Activated naive CD4-positive, alpha-beta T cell treated with anti-CD3 and anti-CD28 coated beads for 36 hours (primary cell): ENCODE measurements at places on chromosomes 4 and X.

- H3K4me1 ChIP-seq: no peaks in the 10 kb centered on the region
- H3K27ac ChIP-seq: no peak overlapping the region
- H3K27me3 ChIP-seq: peaks cover 6% of the 10 kb centered on the region
Measured at GRCh38 chr4:27096142-27096824, 235.6 kb downstream of the STIM2 start.

GRCh38 chr4:73723023-73723422, 17.3 kb upstream of the CXCL8 start:
- no peak overlapping the region for H3K27ac ChIP-seq
- no peaks in the 10 kb centered on the region for H3K4me1 ChIP-seq
- H3K27me3 ChIP-seq: peaks cover 5% of the 10 kb centered on the region
- no peaks in the 10 kb centered on the region for H3K36me3 ChIP-seq
- DNase-seq: no peak

DNA sequence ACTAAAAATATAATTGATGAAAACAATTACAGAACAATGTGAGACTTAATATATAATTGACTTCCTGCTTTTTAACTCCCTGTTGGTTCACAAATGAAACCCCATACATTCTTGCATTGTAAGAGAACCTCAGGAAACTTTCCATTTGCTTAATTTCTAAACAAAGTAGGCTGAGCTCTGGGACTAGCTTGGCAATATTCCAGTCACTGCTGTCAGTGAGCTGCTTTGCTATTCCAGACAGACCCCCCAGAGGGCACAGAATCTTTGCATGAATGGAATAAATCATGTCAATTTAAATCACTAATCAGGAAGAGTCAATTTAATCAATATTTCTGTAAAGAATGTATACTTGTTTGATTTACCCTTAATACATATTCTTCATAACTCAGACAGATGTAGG, 110.6 kb downstream of the NEXMIF start:
- peaks cover 1% of the 10 kb centered on the region for H3K4me1 ChIP-seq
- no peaks in the 10 kb centered on the region for H3K36me3 ChIP-seq
- H3K27ac ChIP-seq: no peak overlapping the region

DNA sequence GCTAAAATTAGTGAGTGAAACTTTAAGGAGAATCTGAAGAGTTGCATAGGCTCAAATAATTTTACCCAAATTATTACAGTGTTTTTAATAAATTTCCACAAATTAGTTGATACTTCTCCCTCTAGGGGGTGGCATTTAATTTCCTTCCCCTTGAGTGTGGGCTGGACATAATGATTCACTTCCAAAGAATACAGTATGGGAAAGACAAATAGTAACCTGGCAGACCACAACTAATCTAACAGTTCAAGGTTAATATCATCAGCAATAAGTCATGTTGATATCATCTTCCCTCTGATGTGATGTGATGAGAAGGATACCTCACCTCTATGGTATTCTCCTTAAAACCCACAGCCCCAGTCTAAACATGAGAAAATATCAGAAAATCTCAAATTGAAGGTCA, 15.5 kb downstream of the PFKFB1 start:
- H3K36me3 ChIP-seq: no peaks in the 10 kb centered on the region
- H3K27me3 ChIP-seq: no peaks in the 10 kb centered on the region
- no peak for DNase-seq
- no peak overlapping the region for H3K27ac ChIP-seq

DNA sequence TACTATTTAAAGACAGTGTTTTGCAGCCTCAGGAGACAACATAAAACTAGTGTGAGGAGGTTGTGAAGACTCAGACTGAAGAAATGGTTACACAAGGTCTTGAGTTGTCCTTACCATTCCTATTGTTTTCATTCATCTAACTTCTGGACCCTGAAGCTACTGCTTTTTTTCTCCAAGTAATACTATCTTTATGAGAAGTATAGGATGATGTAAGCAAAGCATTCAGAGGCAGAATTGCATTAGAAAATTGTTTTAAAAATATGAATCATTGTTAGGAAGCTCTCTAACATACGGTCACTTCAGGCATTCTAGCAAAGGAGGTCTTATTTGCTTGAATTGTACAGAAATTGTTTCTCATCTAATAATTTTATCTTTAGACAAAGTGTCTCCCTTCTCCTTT, 357.8 kb downstream of the TLL1 start:
- H3K4me1 ChIP-seq: no peaks in the 10 kb centered on the region
- H3K36me3 ChIP-seq: no peaks in the 10 kb centered on the region
- no peak overlapping the region for H3K27ac ChIP-seq
- H3K27me3 ChIP-seq: no peaks in the 10 kb centered on the region

DNA sequence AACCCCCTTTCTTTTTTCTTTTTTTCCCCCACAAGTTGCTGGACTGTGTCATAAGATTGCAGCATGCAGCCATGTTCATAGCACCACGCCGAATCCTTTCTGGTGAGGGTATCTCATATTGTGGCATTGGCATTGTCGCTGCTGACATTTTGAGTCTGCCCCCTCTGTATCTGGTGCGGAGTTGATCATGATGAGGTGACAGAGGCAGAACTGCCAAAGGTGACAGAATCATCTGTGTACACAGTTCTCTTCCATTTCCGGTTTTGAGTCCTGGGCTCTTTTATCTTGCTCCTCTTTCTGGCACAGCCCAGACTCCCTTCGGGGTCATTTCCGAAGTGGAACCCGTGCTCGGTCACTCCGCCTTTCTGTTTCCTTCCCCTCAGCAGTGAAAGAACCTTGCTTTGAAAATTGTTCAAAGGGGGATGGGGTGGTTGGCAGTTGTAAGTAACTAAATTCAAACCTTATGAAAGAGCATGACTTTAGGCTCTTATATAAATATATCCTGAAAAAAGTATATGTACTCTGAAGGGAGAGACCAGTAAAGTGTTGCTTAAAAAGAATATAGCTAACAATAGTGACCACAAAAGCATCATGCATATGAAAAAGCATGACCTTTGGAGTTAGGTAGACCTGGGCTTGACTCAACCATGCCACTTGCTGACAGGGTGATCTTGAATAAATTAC, 55.0 kb upstream of the BMP2K start:
- no peak overlapping the region for H3K27ac ChIP-seq
- H3K4me1 ChIP-seq: peaks cover 19% of the 10 kb centered on the region
- H3K36me3 ChIP-seq: no peaks in the 10 kb centered on the region
- peak; percentile 67 for DNase-seq

DNA sequence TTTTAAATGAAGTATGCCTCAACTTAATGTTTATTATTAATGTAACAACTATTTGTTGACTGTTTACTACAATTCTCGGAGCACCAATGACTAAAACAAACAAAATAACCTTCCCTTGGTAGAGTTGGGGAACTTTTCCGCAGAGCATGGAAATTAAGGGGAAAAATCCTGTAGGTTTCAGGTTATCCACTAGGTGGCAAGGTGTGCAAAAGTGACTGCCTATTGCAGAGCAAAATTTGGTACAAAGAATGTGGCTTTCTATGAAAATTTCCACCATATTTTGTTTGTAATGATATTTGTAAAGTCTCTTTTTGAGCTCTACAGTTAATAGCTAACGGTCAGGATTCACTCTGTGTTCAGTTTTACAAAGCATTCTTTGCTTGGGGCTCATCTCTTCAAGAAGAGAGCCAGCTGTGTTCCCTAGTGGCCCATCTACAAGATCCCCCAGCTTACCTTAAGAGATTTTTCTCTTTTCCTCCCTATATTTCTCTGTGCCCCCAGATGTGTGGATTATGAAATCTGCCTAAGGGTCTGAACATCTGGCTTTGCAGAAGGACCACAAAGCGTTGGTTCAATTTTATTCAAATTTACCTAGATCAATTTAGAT, 61.1 kb downstream of the FBXO8 start:
- no peak overlapping the region for H3K4me3 ChIP-seq
- H3K27me3 ChIP-seq: peaks cover 39% of the 10 kb centered on the region
- H3K36me3 ChIP-seq: no peaks in the 10 kb centered on the region

- H3K4me1 ChIP-seq: peaks cover 12% of the 10 kb centered on the region
- peak overlapping the region; percentile 4 for H3K27ac ChIP-seq
- peak overlapping the region; percentile 19 for H3K4me3 ChIP-seq
- H3K27me3 ChIP-seq: peaks cover 9% of the 10 kb centered on the region
- peak; percentile 59 for DNase-seq
Measured at GRCh38 chr4:89829470-89830138, 7.4 kb downstream of the SNCA start.

DNA sequence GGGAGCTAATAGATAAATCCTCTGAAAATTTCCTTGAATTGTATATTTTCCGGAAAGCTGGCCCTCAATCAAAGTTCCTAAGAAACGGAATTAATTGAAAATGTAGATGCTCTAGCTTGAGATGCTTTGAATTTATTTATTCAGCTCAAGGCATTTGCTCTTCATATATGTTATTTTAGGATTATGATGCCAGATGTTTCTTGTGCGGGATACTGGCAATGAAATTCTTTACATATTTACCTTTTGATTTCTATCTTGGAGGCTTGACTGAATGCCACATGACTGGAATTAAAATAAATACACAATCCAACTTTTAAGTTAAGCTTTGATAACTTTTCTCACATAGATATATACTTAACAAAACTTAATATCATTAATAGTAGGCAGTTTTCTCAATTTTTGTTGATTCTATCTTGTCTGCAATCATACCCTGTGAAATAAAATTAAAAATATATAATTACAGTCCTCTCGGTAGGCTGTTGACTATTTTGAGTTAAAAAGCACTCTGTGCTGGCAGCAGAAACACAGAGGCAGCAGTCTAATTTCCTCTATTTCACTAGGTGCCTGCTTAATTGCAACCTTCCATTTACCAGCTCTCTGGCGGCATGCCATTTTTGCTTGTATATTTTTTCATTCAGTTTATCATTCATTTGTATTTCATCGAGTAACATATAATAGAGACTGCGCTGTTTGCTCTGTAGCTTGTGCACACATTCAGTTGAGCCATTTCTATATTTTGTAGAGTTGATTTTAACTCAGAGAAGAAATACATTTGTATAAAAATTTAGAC, 991.5 kb downstream of the ADGRL3 start:
- DNase-seq: no peak
- no peaks in the 10 kb centered on the region for H3K27me3 ChIP-seq
- H3K27ac ChIP-seq: no peak overlapping the region
- no peaks in the 10 kb centered on the region for H3K4me1 ChIP-seq
- no peak overlapping the region for H3K4me3 ChIP-seq
- H3K36me3 ChIP-seq: no peaks in the 10 kb centered on the region

- peaks cover 20% of the 10 kb centered on the region for H3K4me1 ChIP-seq
- H3K27ac ChIP-seq: no peak overlapping the region
- no peaks in the 10 kb centered on the region for H3K36me3 ChIP-seq
- no peak for DNase-seq
Measured at GRCh38 chr4:184548316-184548647, 73.9 kb upstream of the IRF2 start.

DNA sequence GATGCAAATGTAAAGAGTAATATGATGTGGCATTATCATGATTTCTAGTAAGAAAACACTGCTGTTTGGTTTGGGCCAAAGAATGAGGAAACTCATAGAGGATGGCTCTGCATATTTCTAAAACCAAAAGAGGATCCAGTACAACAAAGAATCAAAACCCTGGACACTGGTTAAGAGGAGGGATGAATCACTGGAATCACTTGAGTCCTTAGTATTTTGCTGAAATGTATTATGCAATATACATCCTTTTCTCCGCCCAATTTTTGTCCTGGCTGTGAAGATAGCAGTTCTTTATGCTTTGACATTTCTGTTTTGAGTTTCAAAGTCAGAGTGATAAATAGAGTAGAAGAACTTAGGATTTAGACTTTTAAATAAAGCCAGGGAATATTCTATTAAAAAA, 345.9 kb downstream of the PACRGL start:
- no peaks in the 10 kb centered on the region for H3K4me1 ChIP-seq
- no peak overlapping the region for H3K27ac ChIP-seq
- H3K27me3 ChIP-seq: no peaks in the 10 kb centered on the region
- DNase-seq: no peak
- no peak overlapping the region for H3K4me3 ChIP-seq
- H3K36me3 ChIP-seq: no peaks in the 10 kb centered on the region

GRCh38 chr4:57182132-57182874, 72.1 kb upstream of the IGFBP7 start:
- H3K4me1 ChIP-seq: no peaks in the 10 kb centered on the region
- H3K4me3 ChIP-seq: no peak overlapping the region
- no peaks in the 10 kb centered on the region for H3K36me3 ChIP-seq
- H3K27ac ChIP-seq: no peak overlapping the region

DNA sequence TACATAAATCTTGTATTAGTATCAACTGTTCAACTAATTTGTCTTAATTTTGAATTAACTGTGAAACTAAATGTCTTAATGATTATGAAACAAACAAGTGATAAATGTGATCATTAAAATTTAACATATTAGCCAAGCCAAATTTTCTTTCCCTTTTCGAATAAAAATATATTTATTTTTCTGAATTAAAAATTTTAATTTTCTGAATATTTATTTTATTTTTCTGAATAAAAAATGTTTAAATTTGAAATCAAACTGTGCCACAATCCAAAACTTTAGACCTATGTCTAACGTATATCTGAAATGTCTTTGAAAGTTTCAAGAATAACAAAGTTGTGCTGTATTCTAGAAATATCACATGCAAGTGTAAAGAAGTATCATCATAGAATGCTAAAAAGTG, 4.7 kb downstream of the GABRA2 start:
- H3K27ac ChIP-seq: no peak overlapping the region
- no peak overlapping the region for H3K4me3 ChIP-seq
- peaks cover 18% of the 10 kb centered on the region for H3K27me3 ChIP-seq
- peaks cover 13% of the 10 kb centered on the region for H3K4me1 ChIP-seq

- no peaks in the 10 kb centered on the region for H3K4me1 ChIP-seq
- DNase-seq: no peak
- no peak overlapping the region for H3K27ac ChIP-seq
- H3K27me3 ChIP-seq: peaks cover 2% of the 10 kb centered on the region
Measured at GRCh38 chr4:185624259-185624589, 88.9 kb upstream of the PDLIM3 start.

DNA sequence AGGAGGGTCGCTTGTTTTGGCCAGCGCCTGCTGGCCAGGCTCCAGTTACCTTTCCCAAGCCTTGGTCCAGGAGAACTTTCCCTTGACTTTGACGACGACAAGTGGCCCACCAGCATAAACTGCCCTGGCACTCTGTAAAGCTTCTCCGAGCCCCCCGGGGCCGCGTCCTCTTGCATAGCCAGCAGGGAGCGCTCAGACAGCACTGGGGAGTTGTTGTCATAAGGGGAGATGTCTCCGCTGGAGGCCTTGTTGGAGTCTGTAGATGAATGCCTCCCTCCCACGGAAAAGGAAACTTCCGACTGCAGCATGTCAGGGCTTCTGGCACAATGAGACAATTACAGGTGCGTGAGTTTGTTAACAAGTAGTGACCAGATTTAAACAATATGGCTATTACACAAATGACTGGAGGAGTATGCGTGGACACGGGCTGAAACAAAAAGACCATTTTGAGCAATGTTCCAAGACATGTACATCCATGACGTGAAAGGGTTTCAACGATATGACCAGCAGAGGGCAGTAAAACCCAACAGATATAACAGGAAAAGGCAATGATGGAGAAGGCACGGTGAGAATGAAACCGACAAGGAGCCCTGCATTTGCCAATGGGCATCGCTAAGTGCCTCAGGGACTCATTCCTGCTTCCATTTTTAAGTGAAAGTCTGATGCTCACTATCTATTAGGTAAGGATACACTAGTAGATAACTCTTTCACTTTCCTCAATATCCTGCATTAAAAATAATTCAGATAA, 33.0 kb downstream of the HCCS start:
- no peaks in the 10 kb centered on the region for H3K36me3 ChIP-seq
- peaks cover 2% of the 10 kb centered on the region for H3K4me1 ChIP-seq
- no peak overlapping the region for H3K4me3 ChIP-seq
